ENCODE measurements at places on chromosomes 7 and 10. TPM values are rescaled to one million over a fixed set of nuclear protein-coding genes. Genes with fewer than 3 reads are reported as not detected.

Gene NEBL
- total RNA-seq, result 0.71 TPM

Gene CNPY1
- total RNA-seq, result not detected

Gene RELN
- total RNA-seq, result 7.9 TPM

Gene CALN1
- total RNA-seq, result not detected

Gene MMRN2
- 372 TPM for total RNA-seq

Gene MALSU1
- total RNA-seq, result 121 TPM

Gene PON1
- total RNA-seq, result not detected

Gene NUTM2E
- total RNA-seq, result 0.07 TPM

Gene ACHE
- total RNA-seq, result 0.81 TPM

Gene ALDH18A1
- 110 TPM for total RNA-seq

Gene ADRA2A
- total RNA-seq, result 0.49 TPM

Gene SPDYE2
- not detected for total RNA-seq

Gene HYAL4
- 0.20 TPM for total RNA-seq

Gene ACTL6B
- total RNA-seq, result not detected

Gene MSS51
- total RNA-seq, result 0.59 TPM

Gene TSPAN12
- 34.0 TPM for total RNA-seq

Gene CISD1
- 50.8 TPM for total RNA-seq

Gene SMKR1
- 0.63 TPM for total RNA-seq

Gene PODXL
- 114 TPM for total RNA-seq

Gene CREB5
- total RNA-seq, result 2.8 TPM

Gene IQUB
- total RNA-seq, result 0.32 TPM

Gene GDF10
- not detected for total RNA-seq

Gene CNNM1
- 0.04 TPM for total RNA-seq

Gene LOXL4
- 1.3 TPM for total RNA-seq

Gene NPTX2
- 0.26 TPM for total RNA-seq

Gene SAP25
- total RNA-seq, result not detected

Gene FXYD4
- not detected for total RNA-seq

Gene ASAH2
- total RNA-seq, result 0.46 TPM
